ENCODE measurements at places on chromosomes 5 and 9. TPM values are rescaled to one million over a fixed set of nuclear protein-coding genes. Genes with fewer than 3 reads are reported as not detected.
A peak's percentile ranks its signal among the peaks of the same experiment; 100 is the strongest.

The PTGER4 gene
- 6.6 TPM for total RNA-seq

The SREK1 gene
- total RNA-seq = 32.3 TPM

The GLRA1 gene
- total RNA-seq = not detected

The LTC4S gene
- 7.1 TPM for total RNA-seq

The ZNF883 gene
- total RNA-seq = 4.3 TPM

The LPAR1 gene
- total RNA-seq = 9.3 TPM

The SLC6A3 gene
- not detected for total RNA-seq

The AQP7 gene
- total RNA-seq = 173 TPM

The FIBCD1 gene
- total RNA-seq = 0.40 TPM

The BTNL9 gene
- total RNA-seq = 37.8 TPM

The HTR4 gene
- total RNA-seq = not detected

DNA sequence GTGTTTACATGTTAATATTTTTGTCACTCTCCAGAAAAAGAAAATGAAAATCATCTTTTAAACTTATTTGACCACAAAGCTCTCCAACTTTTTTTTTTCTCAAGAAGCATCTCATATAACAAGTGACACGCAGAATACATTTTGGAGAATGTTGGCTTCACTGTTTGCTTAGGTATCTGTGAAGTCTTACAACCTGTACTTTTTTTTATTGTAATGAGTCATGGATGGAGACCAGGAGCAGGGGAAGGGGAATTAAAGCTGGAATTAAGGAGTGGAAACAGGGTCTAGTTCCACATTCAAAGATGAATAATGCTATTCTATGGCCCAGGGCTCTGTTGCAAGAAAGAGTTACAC is 211.9 kb downstream of the MAN2A1 start:
- DNase-seq = no peak

DNA sequence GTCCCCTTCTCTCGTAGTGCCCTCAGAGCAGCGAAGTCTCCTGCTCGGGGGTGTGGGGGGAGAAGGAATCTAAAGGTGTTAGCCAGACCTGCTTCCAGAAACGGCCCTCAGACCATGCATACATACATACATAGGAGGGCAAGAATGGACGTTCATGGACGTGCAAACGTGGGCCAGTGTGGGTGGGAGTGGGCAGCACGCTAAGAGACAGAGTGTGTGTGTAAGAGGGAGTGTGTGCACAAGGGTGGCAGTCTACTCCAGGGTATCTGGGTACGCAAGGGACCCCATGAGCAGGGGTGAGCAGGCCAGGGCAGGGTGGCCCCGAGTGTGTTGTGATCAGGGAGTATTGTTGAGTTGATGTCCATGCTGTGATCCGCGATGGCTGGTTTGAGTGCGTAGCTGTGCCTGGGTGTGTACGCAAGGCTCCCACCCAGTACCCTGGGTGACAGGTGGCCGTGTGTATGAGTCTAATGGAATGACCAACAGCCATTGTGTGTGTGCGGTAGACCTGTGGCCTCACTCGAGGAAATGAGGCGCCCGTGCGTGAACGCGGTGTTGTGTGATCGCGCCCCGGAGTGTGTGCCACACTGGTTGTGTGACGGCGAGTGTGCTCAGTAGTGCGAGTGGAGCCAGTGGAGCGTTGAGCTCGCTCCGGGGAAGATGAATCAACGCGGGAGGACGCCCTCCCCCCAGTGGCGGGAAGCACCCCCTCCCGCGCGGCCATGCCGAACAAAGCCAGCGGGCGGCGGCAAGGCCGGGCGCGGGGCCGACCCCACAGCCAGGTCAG is 826 bp downstream of the GPRIN1 start:
- DNase-seq = no peak

- DNase-seq = no peak
Observed at GRCh38 chr5:34415559-34416198, 240.4 kb upstream of the RAI14 start.

- no peak for DNase-seq
Observed at GRCh38 chr5:6684075-6684474, 29.2 kb upstream of the TENT4A start.

DNA sequence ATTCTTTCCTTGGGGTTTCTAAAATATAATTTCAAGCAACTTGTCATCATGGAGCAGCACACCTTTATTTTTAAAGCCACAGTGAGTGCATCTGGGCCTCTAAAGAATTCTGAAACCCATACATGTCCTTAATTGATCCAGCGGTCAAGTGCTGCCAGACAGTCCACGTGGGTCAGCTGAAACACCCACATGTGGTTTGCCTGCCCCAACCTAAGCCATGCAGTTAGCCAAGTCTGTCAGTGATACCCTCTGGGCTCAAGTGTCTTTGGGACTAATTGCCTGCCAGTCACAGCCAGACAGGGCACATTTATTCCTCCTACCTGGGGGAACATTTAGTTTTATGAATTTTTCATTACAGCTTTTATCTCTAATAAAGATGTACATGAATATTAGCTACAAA is 291.4 kb upstream of the SLC30A5 start:
- peak; percentile 26 for DNase-seq

DNA sequence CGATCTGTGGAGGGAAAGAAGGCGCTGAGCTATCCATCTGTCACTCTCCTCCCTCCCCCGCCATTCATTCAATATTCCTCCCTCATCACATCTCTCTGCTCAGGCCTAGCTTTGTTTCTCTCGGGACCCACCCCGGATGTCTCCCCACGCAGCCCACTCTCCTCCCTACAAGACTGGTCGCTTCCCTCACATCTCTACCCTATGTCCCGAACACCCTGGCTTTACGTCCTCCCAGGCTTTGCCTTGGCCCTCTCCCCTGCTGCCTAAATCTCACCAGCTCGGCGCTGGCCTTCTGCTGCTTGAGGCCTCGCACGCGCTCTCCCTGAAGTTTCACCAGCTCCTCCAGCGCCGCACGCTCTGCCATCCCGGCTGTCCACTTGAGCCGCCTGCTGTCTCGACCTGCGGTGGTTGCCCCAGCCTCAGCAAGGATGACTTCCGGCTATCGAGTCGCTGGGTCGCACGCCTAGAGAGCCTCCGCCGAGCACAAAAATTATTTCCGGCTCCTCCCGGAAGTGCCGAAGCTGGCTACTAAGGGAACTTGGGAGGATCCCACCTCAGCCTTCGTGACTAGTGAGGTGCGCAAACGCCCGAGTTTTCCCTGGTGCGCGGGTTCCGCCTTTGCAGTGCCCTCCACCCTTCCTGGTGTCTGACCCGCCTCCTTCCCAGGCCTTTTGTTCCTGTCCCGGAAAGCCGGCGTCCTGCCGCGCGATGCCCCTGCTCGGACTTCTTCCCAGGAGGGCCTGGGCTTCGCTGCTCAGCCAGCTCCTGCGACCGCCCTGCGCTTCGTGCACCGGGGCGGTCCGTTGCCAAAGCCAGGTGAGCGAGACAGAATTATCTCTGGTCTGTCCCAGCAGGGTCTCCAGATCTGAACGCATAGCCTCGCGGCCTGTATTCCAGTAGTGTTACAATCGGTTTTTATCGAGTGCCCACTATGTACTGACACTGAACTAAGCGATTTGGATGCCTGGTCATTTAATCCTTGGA is at the start of the genes HARS1 and HARS2:
Gene HARS1, minus strand, starts transcription at position 430 of the 984 bp plus-strand sequence. Its CDS starts 66 bp downstream, at position 364.
Gene HARS2, plus strand, starts transcription at position 515 of the 984 bp plus-strand sequence. Its CDS starts 194 bp downstream, at position 709.
- peak; percentile 91 for DNase-seq

- peak; percentile 86 for DNase-seq
Observed at GRCh38 chr5:1111727-1112289, at the start of gene SLC12A7. Gene SLC12A7, minus strand, starts transcription at chr5:1112063. Its CDS starts 72 bp downstream, at chr5:1111991.

- DNase-seq = no peak
Observed at GRCh38 chr9:105330201-105330600, 85.8 kb downstream of the SLC44A1 start.

- DNase-seq = no peak
Observed at GRCh38 chr5:60916646-60917045, 28.2 kb downstream of the ERCC8 start.

DNA sequence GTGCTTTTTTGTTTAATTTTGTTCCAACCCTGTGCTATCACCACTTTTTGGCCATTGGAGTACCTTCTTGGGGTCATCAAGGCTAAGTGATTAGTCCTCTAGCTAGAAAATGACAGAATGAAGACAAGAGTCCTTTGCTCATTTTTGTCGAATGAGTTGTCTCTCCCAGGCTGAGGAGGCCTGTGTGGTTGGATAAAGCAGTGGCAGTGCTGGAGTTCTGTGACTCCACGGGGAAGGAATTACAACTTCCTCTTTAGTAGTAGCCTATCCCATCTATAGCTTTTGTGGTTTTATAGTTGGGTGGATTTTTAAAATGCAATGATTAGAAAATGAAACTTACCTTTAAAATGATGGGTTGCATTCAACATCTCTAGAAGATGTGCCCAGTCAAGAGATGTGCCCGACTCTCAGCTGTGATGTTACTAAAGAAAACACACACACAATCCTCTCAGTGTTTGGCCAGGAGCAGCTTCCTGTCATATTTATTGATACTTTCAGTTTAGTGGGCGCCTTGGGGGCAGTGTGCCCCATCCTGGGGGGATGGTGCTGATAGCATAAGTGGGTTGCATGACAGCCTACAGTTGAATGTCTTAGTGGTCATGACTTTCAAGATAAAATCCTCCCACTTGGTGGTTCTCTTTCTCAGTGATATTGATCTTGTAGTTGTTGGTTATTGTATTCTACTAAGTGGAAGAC is 11.9 kb downstream of the OTULINL start:
- no peak for DNase-seq

- no peak for DNase-seq
Observed at GRCh38 chr9:101047848-101048397, 19.4 kb downstream of the PLPPR1 start.

DNA sequence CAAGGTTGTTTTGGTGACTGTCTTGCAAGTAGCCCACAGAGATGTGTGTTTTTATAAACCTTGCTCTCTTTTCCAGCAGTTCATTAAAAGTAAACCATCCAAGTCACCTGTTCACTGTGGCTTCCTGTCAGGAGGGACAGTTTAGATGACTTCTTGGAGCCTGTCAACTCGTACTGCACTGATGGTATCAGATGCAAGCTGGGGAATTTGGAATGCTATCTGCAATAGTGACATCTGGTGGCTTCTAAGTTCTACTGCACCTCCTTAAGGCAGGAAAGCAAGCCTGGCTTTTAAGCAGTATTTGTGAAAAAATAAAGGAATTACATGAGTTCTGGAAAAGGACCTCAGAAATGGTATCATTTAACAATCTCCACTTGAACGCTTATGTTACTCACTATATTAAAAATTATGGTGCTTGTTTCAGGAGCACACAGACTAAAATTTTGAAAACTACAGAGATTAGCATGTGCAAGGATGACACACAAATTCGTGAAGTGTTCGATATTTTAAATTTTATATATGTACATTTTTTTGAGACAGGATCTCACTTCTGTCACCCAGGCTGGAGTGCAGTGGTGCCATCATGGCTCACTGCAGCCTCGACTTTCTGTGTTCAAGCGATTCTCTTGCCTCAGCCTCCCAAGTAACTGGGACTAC is 164.0 kb downstream of the TTC39B start:
- DNase-seq = no peak

GRCh38 chr5:115542651-115543364 is 1.8 kb downstream of the FEM1C start:
- DNase-seq = no peak

GRCh38 chr5:158373608-158374395 is 514.9 kb upstream of the CLINT1 start:
- DNase-seq = no peak

DNA sequence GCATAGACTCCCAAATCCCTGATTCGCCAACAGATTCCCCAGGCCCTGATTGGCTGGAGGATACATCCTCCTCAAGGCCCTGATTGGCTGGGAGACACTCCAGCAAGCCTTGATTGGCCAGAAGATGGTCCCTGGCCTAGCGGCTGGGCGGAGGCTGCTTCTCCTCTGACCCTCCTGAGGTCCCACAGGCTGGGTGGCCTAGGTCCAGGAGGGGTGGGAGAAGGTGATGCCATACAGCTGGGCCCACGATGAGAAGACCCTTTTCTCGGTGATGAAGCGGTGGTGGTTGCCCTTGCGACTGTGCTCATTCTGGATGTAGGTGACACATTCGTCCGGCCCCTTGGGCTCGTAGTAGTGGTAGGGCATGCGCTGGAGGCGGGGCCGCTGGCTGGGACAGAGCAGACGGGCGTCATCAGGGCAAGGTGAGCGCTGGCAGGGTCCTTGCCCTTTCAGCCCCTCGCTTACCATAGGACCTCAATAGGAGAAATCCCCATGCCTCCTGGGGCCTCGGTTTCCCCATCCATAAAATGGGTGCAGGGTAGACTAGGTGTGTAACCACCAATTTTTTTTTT is 9.0 kb upstream of the AK1 start:
- no peak for DNase-seq

- DNase-seq = no peak
Observed at GRCh38 chr9:105218673-105219072, 25.8 kb upstream of the SLC44A1 start.

- no peak for DNase-seq
Observed at GRCh38 chr9:123248630-123249029, 19.8 kb downstream of the STRBP start.

DNA sequence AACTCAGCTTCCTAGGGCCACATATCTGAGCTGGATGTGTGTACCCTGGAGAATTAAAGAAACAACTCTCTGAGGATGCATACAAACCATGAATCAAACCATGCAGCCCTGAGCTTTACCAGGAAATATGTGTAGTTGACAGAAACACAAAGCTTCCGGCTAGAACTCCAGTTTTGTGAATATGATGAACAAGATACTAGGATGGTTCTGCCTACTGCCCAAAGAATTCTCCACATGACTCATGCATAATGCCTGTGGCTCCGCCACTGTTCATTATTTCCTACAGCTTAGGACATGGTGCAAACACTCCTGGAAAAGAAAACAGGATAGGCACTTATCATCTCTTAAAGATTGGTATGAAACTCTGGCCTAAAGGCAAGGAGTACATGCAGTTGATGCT is 343.4 kb downstream of the DNAH5 start:
- DNase-seq = no peak

Measured in left ventricle myocardium superior (tissue), 1 donor.